ENCODE measurements at places on chromosomes 5 and 9. TPM values are rescaled to one million over a fixed set of nuclear protein-coding genes. Genes with fewer than 3 reads are reported as not detected.

GRCh38 chr9:89234205-89235067, 55.8 kb upstream of the SHC3 start:
- DNase-seq = no peak

DNA sequence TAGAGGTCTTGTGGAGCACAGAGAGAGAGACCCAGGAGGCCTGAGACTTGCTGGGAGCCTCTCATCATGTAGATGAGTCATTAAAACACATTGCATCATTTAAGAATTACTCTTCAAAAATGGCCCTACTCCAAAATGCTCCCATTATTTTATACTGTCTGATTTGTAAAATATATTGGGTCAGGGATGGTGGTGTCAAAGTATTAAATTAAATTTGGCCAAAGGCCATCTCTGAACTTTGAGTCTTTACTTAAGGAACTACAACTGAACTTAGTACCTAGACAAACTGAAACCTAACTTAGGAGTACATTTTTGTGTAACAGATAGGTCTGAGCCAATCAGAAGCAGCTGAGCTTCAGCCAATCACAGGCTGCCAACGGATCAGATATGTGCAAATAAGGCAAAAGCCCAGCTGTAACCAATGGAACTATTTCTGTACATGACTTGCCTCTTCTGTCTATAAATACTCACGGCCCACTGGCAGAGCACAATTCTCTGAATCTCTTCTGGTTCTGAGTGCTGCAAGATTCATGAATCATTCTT, 657.2 kb downstream of the TLE1 start:
- DNase-seq = peak; percentile 65

- no peak for DNase-seq
These were observed 776 bp upstream of the TERT start for GRCh38 chr5:1295650-1296037.

DNA sequence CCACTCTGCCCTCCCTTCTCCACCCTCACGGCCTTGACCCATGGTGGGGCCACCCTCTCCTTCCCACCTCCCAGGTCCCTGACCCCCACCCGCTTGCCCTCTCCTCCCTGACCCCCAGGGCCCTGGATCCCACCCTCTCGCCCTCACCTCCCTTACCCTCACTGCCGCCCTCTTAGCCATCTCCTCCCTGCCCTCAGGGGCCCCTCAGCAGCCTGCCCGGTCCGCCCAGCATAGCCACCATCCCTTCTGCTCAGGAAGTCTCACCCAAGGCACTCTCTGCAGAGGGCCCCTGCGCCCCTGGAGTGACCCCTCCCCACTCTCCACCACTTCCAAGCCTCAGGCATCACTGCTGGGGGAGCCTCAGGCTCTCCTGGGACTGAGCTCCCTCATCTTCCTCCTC, 66.3 kb downstream of the MRPL36 start:
- no peak for DNase-seq

DNA sequence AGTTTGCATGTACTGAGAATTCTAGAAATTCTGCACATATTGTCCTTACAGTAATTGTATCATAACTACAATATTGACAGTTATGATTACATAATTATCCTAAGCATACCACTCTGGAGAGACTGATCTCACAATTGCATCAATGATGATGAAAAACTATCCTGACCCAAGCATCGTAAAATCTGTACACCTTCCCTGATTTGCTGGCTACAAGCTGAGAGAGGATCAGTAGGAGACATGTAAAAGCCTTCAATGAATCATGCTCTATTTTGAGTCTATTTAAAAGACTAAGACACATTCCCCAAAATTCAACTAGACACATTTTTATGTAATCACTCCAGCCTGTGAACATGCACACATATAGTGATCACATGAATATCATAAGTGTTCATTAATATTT, 1833.8 kb downstream of the EFNA5 start:
- DNase-seq = no peak

DNA sequence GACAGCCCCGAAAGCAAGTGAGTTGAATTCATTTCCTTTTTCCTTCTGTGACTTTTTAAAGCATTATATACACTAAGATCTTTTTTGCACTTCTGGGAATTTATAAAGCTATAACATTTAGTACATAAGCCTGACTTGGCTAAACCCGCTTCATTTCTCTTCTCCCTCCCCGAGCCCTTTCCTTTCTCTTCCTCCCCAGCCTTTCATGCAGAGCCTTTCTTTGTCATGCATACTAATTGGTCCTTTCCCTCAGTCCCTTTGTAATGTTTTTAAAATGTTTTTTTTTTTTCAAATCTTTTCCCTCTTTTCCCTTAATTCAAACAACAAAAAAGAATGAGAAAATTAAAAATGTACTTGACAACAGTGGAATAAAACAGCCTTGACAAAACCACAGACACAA, 246.4 kb downstream of the PSAT1 start:
- DNase-seq = no peak

DNA sequence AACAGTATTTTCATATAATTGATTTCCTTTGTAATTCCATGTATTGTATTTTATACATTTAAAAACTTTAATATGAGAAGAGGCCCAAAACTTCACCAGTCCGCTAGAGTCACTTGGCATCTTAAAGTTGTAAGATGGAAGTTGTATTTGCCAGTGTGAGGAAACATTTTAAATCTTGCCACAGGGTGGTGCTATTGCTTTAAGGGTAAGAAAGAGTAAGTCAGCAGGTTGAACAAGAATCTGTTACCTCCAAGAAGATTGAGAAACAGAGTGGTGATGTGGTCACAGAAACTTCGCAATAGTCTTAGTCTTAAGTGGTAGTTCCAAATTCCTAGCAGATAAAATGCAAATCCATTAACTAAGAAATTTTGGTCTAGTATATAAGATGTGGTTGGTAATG, 39.8 kb upstream of the RANBP6 start:
- DNase-seq = peak; percentile 85

DNA sequence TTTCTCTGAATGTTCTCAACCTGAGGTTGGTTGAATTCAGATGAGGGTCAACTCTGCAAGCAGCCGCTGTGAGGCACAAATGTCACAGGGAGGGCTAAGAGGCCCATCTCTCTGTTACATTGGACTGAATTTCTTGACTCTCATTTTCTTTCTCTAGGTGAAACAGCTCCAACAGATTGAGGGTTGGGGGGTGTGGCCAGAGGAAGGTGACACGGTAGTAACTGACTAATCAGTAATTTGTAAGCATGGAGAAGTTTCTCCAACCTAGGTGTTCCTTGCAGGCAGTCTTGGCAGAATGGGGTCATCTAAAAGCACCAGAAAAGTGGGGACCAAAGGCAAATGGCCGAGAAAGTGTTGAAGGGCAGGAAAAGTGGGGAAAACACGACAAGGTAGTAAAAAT, 16.8 kb downstream of the CCT5 start:
- no peak for DNase-seq

- no peak for DNase-seq
These were observed 125.4 kb downstream of the PTTG1 start for GRCh38 chr5:160547061-160547460.

DNA sequence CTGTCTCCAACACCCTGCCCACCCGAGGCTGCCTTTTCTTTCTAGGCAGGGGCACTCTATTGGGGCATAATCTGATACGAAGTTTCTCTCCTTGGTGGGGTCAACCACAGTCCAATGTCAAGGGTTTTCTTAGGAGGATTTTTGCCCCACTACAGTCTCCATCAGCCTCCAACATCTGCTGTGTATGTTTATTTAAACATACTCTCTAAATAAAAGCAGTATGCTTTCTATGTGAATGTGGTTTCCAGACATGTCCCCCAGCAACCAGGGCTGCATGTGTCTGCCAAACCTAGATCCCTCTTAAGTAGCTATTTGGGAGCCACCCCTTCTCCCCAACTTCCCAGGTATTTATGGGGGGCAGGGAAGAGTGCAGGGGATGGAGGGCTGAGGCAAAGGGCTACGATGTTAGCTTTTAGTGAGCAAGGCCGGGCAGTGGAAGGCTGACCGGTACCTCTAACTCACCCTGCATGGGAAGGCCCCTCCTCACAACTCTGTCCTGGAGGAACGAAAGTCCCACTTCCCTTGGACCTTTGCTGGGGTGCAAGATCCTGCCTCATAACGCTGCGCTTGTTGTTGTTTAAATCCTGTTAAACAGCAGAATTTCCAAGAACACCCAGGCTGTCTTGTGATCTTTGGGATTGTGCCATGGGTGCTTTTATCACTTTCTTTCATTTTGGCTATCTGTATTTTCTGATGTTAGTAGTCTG, 75.4 kb downstream of the NREP start:
- DNase-seq = no peak

GRCh38 chr5:5304361-5305020, 118.0 kb upstream of the ICE1 start:
- no peak for DNase-seq

DNA sequence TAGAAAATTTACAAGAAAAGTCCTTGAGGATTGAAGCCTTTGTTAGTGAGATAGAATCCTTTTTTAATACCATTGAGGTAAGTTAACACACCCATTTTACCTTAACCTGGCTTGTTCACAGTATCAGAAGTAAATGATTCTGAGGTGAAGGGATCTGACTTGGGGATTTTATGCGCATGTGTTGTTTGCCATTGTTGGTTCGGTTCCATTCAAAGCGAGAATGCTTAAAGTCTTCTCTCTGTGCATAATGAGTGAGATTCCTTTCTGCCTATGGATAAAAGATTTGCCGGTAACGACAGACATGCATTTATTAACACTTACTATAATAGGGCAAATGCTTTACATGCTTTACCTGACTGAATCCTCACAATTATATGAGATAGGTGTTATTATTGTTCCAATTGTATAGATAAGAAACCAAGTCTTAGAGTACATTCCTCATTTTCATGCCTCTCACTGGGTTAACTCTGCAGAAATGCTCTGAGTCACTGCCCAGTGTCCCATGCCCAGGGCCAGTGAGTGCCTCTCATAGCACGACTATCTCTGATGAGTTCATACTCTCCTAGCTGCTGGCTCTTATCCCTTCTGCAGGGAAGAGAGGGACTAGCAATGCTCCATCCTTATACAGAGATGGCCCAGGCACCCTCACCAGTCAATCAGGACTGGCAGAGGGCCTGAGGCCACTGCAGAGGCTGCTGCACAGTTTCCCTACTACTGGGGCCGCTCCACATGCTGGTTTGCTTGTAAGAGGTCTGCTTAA, 54.4 kb downstream of the CMYA5 start:
- no peak for DNase-seq

- DNase-seq = no peak
These were observed 70.9 kb downstream of the GAPVD1 start for GRCh38 chr9:125332527-125332926.

- no peak for DNase-seq
These were observed 1.2 kb downstream of the ST8SIA4 start for GRCh38 chr5:100901821-100902341.

GRCh38 chr5:158058208-158059120, 199.5 kb upstream of the CLINT1 start:
- no peak for DNase-seq

DNA sequence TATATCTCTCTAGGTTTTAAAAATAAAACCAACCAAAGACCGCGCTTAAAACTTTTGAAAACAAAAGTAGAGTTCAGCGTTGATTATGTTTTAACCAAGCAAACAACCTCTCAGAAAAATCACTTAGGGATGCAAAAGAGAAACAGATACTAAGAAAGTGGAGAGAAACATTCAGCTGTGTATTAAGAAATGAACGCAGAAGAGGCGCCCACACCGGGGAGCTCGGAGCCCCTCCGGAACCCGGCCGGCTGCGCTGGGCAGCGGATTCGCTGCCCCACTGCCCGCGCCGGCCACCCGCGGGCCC, 1.4 kb downstream of the PITX1 start:
- no peak for DNase-seq

GRCh38 chr5:156230887-156231286, 96.1 kb upstream of the SGCD start:
- no peak for DNase-seq

DNA sequence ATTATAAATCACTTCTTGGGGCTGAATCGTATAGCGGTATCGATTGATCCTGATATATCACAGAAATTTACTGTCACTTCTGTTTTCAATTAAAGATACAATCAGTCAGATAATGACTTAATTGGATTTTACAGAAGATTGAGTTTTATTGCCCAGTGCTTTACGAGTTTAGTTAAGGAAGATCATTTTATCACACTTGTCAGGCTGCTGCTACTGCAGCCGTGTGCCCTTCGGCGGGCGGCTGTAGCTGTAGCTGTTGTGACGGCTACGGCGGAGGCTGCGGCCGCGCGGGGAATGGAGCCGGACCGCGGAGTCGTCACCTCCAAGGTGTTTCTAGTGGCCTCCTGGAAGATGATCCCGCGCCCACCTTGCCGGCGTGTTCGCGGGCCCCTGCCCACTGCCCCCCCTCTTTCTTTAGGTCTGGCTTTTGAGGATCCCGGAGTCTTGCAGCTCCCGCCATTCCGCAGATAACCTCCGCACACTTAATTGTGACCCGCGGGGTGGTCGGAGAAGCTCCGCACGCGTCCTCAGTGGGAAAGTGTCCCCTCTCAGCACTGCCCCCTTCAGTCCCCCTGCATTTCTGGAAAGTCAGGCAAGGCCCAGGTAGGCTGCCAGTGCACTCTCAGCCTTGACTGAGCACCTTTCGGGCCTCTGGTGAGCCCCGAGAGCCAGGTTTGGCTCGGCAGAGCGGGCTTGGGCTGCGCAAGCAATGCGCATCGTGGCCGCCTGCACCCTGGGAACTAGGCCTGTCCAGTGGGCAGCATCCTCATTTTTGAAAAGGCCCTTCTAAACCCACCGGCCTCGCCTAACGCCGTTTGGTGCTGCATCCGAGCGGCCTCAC, 6.9 kb upstream of the DMRT3 start:
- DNase-seq = no peak

- no peak for DNase-seq
These were observed 15.2 kb upstream of the HMHB1 start for GRCh38 chr5:143796753-143797152.

DNA sequence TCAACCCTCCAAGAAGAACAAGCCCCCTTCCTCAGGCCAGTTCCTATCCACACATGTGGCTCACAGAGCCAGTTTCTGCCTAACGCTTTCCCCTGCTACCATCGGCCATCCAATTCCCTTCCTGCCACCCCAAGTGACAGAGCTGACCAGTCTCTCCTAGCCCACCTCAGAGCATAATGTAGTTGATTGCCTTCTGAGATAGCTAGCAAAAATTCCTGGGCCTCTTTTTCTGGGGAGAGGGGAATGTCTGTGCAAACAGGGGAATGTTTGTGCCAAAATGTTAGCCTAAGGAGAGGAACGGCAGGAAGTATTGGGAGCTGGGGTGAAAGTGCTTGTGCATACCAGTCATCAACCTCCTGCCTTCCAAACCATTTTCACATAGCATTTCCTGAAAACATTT, 157.0 kb downstream of the PJA2 start:
- no peak for DNase-seq

SOX30 gene
- total RNA-seq = not detected

ADRA1B gene
- total RNA-seq = 2.9 TPM

MAST4 gene
- total RNA-seq = 20.9 TPM

TIGD6 gene
- 4.7 TPM for total RNA-seq

FAXDC2 gene
- 0.62 TPM for total RNA-seq

RHOBTB3 gene
- 93.5 TPM for total RNA-seq

CER1 gene
- total RNA-seq = not detected

SCGB3A1 gene
- total RNA-seq = 3.7 TPM

COL5A1 gene
- total RNA-seq = 92.6 TPM

DPYSL3 gene
- 42.4 TPM for total RNA-seq

GABRA6 gene
- not detected for total RNA-seq

IL4 gene
- total RNA-seq = not detected

PDE8B gene
- 0.33 TPM for total RNA-seq

Data from kidney epithelial cell (primary cell).